Thyroid gland (tissue), 4 donors: ENCODE measurements at places on chromosomes 13 and 19. TPM values are rescaled to one million over a fixed set of nuclear protein-coding genes. Genes with fewer than 3 reads are reported as not detected.

ZNF536 gene
- 10.8 TPM for total RNA-seq

GRCh38 chr19:49453757-49454240, 774 bp downstream of the ALDH16A1 start:
- DNase-seq = no peak

- no peak for DNase-seq
These were observed 931.6 kb upstream of the MIR17HG start for GRCh38 chr13:90415902-90416301.

GRCh38 chr13:51625555-51626345, 41.5 kb downstream of the WDFY2 start:
- DNase-seq = peak; percentile 78

DNA sequence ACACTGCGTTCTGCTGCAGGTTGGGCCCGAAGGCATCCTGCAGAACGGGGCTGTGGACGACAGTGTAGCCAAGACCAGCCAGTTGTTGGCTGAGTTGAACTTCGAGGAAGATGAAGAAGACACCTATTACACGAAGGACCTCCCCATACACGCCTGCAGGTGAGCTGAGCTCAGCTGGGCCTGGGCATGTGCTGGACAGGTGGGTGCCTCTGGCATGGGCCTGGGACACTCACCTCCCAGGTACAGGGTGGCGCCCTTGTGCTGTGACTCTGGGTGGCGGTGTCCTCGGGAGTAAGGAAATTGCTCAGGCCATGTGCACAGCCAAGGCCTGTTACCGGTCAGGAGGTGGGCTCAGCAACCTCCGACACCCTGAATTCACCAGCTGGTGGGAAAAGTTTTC, 14.2 kb downstream of the UPF1 start:
- no peak for DNase-seq

DNA sequence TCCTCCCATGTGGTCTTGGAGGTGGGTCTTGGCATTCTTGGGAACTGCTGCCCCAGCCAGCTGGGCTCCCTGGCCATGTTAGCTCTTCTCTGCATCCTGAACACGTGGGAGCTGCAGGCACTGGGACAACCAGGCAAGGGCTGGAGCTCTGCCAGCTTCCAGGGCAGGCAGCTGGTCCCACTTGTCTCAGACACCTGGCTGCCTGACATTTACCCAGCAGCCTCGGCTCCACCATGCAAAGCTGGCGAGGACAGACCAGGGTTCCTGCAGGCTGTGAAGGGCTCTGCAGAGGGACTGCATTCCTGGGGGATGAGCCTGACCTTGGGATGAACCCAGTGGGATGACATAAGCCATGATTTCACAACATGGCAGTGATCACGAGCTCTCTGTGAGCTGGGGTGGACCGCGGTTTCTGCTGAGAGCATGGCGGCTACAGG, 99.0 kb upstream of the TSHZ3 start:
- DNase-seq = peak; percentile 89

GRCh38 chr13:113584870-113585671, 518 bp downstream of the TFDP1 start:
- peak; percentile 8 for DNase-seq

- DNase-seq = no peak
These were observed 2.1 kb downstream of the PRMT1 start for GRCh38 chr19:49678985-49679770.

DNA sequence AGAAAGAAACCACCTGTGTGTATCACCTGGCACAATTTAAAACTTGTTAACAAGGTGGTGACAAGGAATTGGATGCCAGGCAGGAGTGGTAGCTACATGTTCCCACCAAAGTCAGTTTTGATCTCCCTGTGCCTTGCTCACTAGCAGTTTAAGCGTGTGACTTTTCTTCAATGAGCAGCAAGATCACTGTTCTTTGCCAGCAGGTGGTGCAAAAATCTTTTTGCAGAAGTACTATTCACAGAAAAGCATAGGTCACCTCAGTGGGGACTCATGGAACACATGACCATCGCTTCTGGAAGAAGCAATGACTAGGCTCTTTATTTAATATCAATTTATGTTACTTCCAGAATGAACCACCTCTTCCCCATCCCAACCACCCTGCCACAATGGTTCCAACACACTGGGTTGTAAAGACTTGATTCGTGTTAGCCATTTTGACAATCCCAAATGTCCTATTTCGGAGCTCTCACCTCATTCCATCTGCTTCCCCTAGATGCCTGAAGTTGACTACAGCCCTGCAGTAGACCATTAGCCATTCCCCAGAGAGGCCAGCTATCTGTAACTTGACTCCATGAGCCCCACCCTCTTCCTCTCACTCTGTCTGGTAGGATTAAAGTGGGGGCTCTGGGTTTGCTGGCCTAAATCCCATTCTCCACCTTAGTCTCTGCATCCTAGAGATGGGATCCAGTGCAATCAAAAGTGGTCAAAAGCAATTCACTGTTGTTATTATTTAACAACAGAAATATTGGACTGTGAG, 59.1 kb upstream of the TNFRSF19 start:
- DNase-seq = peak; percentile 8

ATXN8OS gene
- total RNA-seq = not detected

GRCh38 chr19:1468274-1468820, 10.7 kb downstream of the C19orf25 start:
- no peak for DNase-seq

- no peak for DNase-seq
These were observed 397.1 kb downstream of the SLITRK5 start for GRCh38 chr13:88068316-88068715.

- DNase-seq = no peak
These were observed 22.7 kb downstream of the EPN1 start for GRCh38 chr19:55697698-55698097.

DNA sequence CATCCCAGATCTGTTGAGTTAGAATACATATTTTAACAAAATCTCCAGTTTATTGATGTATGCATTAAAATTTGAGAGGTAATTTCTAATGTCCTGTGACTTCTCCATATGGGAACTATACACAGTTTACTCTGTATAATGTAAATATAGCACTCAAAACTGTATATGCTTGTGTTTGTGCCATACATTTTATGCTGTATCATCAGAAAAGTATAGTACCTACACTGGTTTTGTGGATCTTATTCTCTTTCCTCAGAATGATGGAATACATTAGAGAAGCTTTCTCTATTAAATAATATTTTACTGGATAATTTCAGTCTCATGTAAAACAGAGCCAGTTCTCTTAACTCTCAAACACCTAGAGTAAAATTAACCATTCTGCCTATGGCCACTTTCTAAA, 53.6 kb downstream of the ZNF254 start:
- no peak for DNase-seq

DNA sequence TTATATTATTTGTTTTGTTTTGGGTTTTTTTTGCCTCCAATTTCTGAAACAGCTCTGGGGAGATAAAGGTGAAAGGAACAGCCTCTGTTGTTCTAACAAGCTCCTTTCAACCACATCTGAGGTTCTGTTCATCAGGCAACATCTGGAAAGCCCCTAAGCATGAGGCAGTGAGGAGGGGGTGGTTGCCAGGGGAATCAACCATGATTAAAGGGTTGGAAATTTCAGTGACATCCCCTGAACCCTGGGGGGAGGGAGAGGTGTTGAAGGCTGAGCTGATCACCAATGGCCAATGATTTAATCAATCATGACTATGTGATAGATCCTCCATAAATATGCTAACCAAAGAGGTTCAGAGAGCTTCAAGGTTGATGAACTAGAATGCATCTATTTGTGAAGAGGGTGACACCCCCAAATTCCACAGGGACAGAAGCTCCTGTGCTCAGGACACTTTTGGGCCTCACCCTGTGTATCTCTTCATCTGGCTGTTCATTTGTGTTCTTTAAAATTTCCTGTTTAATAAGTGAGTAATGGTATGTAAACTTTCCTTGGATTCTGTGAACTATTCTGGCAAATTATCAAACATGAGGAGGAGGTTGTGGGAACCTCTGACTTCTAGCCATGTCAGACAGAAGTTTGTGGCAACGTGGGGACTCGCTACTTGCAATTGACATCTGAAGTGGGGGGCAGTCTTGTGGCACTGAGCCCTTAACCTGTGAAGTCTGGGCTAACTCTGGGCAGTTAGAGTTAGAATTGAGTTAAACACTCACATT, 221.3 kb downstream of the NHLRC3 start:
- no peak for DNase-seq

SIGLEC12 gene
- not detected for total RNA-seq

SERPINE3 gene
- not detected for total RNA-seq

DNA sequence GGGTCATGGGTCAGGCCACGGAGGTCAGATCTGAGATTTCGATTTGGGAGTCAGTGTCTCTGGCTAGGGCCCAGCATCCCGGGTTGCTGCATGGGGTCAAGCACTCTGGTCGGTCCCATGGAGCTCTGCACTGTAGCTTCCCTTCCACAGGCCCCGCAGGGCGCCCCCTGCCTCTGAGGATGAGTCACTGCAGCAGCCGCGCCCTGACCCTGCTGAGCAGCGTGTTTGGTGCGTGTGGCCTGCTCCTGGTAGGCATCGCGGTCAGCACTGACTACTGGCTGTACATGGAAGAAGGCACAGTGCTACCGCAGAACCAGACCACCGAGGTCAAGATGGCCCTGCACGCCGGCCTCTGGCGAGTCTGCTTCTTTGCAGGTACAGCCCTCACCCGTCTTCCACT, 3.6 kb downstream of the CACNG7 start:
- no peak for DNase-seq

DNA sequence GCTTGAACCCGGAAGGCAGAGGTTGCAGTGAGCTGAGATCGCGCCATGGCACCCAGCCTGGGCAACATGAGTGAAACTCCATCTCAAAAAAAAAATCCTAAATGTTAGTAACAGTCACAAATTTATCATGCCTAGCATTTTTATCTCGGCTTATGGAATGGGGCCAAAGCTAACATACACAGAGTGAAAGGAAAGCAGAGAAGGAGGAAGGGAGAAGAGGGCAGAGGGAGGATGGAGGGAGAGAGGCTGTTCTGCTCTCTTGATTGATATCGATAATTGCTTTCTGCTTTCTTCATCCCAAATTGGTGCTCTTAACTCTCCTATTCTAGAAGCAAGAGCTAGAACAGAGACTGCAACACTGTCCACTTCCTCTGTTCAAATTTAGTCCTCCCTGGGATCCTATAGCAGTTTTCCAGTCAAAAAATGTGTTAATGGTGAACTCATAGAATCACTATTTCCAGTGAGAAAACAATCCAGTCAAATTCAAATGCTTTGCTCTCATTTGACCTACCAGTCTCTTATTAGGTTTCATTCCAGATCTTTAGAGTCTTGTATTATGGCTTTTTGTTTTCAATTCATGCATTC, 15.8 kb upstream of the TUBGCP3 start:
- DNase-seq = no peak

DNA sequence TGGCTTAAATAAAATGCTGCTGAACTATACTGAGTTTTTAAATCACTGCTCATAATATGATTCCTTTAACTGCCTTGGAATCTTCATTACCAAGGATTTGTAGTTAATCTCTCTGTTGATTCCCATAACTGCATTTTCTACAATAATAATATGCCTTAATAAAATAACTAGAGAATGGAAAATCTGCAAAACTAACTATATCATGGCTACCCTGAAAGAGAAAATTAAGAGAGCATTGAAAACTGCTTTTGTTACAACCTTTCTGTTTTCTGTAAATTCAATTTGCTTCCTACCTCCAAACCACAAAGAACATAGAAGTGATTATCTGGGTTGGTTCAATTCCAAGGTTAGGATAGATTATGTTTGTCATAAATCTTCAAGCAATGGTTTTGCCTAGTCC, 202.8 kb upstream of the ATXN8OS start:
- DNase-seq = no peak

GRCh38 chr13:43473437-43473836, 313.3 kb downstream of the ENOX1 start:
- no peak for DNase-seq

SLC25A41 gene
- not detected for total RNA-seq

MEF2B gene
- total RNA-seq = not detected

- no peak for DNase-seq
These were observed 50.0 kb upstream of the CEACAM21 start for GRCh38 chr19:41525989-41526388.

- DNase-seq = no peak
These were observed 12.0 kb upstream of the CEACAM21 start for GRCh38 chr19:41563854-41564514.

DNA sequence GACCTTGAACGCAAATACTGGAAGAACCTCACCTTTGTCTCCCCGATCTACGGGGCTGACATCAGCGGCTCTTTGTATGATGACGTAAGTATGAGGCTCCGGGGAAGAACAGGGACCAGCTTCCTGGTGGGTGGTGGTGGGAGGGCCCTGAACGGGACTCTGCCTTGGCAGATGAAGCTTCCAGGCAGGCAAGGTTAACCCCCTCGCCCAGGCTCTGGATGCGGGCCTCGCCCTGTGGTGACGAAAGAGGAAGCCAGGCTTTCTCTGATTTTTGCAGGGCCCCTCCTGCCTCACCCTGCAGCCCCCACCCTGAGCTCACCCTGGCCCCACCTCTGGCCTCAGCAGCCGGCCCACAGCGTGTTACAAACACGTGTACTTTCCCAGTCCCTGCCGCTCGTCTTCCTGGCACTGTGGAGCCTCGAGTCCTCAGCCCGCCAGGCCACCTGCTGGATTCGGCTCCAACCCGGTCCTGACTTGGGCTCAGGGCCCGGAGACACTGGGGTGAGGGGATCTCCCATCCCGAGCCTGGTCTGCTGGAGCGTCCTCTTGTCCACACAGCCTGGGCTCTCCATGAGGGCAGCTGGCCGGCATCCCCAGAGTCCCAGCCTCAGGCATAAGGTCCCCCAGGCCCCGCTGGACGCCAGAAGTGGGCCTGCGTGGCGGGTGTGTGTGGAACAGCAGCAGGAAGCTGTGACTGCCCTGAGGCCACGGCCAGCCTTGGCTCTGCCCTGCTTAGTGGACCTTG, 72.4 kb downstream of the KDM4B start:
- DNase-seq = no peak

CALR3 gene
- not detected for total RNA-seq

CGB8 gene
- total RNA-seq = not detected

GRCh38 chr13:47175172-47175866, 278.5 kb upstream of the HTR2A start:
- no peak for DNase-seq

- no peak for DNase-seq
These were observed 263.7 kb downstream of the KCTD12 start for GRCh38 chr13:76622315-76623040.

DNA sequence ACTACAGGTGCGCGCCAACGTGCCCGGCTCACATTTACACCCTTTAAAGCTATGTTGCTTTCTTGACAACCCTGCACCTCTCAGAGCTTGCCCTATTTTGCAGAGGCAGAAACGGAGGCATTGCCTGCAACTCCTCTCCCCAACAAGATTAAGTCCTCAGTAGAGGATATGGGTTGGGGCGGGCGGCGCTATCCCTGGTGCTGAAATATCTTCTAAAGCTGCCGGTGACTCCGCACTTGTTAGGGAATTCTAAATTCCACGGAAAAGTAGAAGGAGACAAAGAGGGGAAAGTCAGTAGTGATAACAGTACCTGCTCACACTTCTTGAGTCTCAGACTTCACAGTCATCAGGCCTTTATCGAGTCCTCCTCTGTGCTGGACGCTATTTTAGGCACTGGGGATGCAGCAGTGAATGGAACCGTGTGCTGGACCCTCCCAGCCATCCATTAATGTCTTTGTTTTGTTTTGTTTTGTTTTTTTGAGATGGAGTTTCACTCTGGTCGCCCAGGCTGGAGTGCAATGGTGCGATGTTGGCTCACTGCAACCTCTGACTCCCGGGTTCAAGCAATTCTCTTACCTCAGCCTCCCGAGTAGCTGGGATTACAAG, 18.0 kb downstream of the SLC5A5 start:
- no peak for DNase-seq
